PC-3 (cell line): ENCODE measurements at places on chromosomes 4 and X. TPM values are rescaled to one million over a fixed set of nuclear protein-coding genes. Genes with fewer than 3 reads are reported as not detected.

PLP1 gene
- not detected in 2 replicates for total RNA-seq

UGT2B17 gene
- total RNA-seq, result not detected in 2 replicates

CCDC110 gene
- 0.62 TPM in 1 of 2 replicates, not detected in the other for total RNA-seq

DNA sequence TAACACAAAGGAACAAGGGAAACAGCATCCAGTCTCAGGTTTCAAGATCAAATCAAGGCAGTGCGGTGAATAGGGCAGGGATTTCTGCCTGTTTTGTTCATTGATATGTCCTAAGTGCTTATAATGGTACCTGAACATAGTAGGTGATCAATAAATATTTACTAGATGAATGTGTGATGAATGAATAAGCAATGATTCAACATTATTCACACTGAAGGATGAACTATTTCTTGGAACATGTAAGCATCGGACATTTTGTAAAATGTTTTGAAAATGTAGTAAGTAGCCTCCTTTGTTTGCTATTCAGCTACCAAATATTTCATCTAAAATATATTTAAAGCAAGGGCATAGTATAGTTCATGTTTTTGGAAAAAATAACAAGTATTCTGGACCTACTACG lies 67.8 kb downstream of the USP38 start:
- H3K36me3 ChIP-seq, result no peaks in the 10 kb centered on the region
- H3K27ac ChIP-seq, result peak overlapping the region; percentile 65
- H3K4me1 ChIP-seq, result peaks cover 40% of the 10 kb centered on the region
- no peak overlapping the region for H3K4me3 ChIP-seq
- no peaks in the 10 kb centered on the region for H3K27me3 ChIP-seq

GRCh38 chrX:106894978-106895452 lies 8.1 kb downstream of the RIPPLY1 start:
- H3K27ac ChIP-seq, result peak overlapping the region; percentile 90
- peak overlapping the region; percentile 47; the same call in 1 of the 2 replicates for H3K4me3 ChIP-seq
- no peaks in the 10 kb centered on the region for H3K36me3 ChIP-seq
- no peaks in the 10 kb centered on the region for H3K27me3 ChIP-seq

DNA sequence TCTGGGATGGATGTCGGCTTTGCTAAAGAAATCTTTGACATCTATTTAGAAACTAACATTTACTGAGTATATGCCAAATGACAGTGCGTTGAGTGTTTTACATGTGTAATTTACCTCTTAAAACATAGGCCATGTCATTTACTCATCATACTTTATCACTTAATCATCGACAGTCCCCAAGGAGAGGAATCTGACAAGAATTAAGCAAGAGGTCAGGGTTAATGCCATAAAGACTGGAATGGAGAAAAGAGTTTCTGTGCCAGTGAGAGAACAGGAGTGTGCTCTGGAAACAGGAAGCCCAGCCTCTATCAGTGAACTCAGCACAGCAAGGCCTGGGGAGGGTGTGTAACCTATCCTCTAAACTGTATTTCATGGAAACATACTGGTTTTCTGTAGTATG lies 28.0 kb upstream of the AMOT start:
- H3K4me3 ChIP-seq, result no peak overlapping the region
- no peaks in the 10 kb centered on the region for H3K36me3 ChIP-seq
- no peaks in the 10 kb centered on the region for H3K27me3 ChIP-seq
- peak; percentile 9 for DNase-seq

GRCh38 chr4:140353786-140354185 lies 19.7 kb upstream of the SCOC start:
- H3K27ac ChIP-seq, result no peak overlapping the region
- H3K27me3 ChIP-seq, result no peaks in the 10 kb centered on the region
- no peak for DNase-seq
- H3K36me3 ChIP-seq, result no peaks in the 10 kb centered on the region
- no peaks in the 10 kb centered on the region for H3K4me1 ChIP-seq

DNA sequence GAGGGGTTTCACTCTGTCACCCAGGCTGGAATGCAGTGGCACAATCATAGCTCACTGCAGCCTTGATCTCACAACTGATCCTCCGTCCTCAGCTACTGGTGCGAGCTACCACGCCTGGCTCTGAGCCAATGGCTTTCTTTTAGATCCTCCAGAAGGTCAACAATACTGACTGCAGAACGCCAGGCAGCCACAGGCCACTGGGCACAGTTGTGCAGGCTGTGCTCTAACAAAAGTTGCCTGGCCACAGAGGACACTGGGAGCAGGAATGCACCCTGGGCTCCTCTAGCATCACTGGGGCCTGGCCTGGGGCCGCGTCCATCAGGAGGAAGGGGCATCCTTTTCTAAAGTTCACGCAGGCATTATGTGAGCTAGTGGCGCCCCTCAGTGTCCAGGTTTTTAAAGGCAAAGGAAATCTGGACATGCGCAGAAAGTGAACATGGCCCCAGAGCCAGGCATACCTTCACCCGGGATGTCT lies 14.9 kb upstream of the PORCN start:
- no peak overlapping the region for H3K27ac ChIP-seq
- H3K4me3 ChIP-seq, result no peak overlapping the region
- peak; percentile 48 for DNase-seq
- H3K36me3 ChIP-seq, result no peaks in the 10 kb centered on the region
- peaks cover 49% of the 10 kb centered on the region for H3K4me1 ChIP-seq

- peaks cover 88% of the 10 kb centered on the region for H3K27me3 ChIP-seq
- no peaks in the 10 kb centered on the region for H3K36me3 ChIP-seq
- H3K27ac ChIP-seq, result no peak overlapping the region
- no peaks in the 10 kb centered on the region for H3K4me1 ChIP-seq
- DNase-seq, result no peak
Measured at GRCh38 chr4:185019456-185020292, 1.4 kb downstream of the HELT start.
